ENCODE measurements at places on chromosomes 3 and 15.
A peak's percentile ranks its signal among the peaks of the same experiment; 100 is the strongest.

- no peak for DNase-seq
Measured at GRCh38 chr3:191340966-191341365, 10.6 kb upstream of the UTS2B start.

- DNase-seq: no peak
Measured at GRCh38 chr3:128247666-128248409, 94.6 kb downstream of the EEFSEC start.

DNA sequence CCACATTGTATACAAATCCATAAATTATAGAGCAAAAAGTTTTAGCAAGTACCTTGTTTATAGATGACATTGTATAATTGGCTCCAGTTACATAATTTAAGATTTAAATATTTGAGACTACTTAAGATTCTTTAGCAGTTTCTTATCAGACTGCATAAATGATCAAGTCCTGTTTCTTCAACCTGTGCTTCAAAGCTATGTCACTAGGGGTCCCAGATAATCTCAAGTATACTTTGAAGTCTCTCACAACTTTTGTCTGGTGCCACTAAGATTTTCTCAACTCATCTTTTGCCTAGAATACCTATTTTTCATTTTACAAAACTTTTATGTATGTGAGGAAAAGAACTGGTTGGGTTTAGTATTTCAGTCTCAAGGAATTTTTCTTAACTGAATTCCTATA lies 205.5 kb downstream of the STAG1 start:
- no peak for DNase-seq

GRCh38 chr3:155745795-155746550 lies 1.1 kb upstream of the PLCH1 start:
- DNase-seq: peak; percentile 40

DNA sequence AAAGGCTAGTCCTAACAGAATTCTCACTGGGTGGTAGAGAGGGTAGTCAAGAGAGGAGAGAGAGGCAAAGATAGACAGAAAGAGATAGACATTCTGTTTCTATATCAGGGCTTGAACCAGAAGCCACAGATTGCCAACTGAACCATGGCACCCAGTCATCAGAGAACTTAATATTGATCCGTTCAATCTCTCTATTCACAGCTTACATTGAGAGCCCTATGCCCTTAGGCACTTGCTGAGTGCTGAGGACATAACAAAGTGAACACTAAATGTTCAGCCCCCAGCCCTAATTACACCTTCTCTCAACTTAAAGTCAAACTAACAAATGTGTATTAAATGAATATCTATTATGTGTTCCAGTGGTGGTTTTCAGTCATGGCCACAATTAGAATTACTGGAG lies 124.1 kb downstream of the FILIP1L start:
- DNase-seq: no peak

GRCh38 chr3:65268426-65268825 lies 580.6 kb upstream of the ADAMTS9 start:
- DNase-seq: no peak

- no peak for DNase-seq
Measured at GRCh38 chr3:59733041-59733809, 683.4 kb upstream of the CFAP20DC start.

DNA sequence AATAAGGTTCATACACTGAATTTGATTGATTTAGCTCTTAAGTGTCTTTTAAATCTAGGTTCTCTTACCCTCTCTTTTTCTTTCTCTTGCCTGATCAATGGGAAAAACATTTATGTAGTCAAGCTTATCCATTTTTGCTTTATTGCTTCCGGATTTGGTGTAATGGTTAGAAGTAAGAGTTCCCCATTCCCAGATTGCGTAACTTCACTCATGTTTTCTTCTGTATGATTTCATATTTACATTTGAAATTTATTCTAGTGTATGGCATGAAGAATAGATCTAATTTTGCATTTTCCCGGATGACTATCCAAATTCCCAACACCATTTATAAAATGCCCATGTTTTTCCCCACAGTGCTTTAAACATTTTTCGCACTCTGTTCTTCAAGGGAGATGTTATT lies 27.9 kb upstream of the SV2B start:
- no peak for DNase-seq

DNA sequence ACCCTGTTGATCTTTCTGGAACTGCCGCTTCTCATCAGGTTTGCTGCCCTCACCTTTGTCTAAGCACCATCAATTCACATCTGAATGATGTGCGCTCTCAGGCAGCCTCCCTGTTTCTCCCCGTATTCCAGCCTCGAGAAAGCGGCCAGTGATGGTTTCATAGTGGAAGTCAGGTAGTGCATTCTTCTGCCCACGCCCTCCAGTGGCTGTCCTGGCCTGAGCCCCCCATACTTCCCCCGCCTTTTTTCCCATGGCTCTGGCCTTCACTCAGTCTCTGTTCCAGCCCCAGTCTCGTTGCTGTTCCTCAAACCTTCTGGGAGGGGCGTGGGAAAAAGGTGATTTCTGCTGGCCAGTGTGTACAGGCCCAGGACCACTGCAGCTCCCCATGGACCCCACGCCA lies 101.3 kb downstream of the ASB7 start:
- DNase-seq: no peak
